ENCODE measurements at places on chromosomes 6 and 20.

DNA sequence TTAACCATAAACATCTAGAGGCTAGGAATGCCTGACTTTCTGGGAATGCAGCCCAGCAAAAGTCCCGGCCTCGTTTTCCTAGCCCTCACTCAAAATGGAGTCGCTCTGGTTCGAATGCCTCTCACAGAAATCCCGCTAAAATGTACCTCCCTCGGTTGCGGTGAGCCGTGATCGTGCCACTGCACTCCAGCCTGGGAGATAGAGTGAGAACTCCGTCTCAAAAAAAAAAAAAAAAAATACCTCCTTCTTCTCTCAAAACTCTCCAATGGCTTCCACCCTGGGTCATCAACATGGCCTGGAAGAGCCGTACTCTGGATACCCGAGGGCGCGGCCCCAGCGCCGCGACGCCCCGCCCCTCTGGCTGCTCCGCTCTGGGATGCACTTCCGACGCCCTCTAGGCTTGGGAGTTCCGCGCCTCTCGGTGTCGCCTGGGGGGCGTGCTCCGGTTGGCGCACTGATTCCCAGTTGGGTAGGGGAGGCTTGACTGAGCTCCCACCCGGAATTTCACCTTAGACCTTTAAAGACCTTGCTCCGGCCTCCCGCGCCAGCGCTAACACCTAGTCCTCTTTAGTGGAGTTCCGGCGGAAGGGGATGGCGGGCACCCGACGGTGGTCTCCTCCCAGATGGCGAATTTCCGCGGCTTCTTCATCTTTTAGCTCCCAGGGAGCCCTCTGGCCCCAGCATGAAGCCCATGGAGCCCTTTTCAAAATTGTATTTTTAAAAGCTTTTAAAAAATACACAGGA lies 12.3 kb downstream of the HMGN4 start:
- no peak for DNase-seq

DNA sequence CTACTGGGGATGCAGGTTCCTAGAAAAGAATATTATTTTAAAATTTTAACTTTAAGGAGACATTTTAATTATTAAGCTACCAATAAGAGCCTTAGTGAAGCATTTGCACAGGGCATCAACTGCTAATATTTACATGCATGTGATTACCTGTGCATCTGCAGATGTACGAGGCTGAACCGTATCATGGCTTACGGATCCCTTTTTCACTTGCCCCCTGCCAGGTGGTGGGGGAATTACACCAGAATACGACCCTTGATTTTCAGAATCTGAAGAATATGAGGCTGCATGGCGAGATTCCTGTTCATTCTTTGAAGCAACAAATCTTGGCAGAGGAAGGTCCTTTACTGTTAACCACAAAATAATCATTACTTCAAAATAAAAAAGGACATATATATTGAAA lies 42.7 kb downstream of the REPS1 start:
- DNase-seq, result no peak

DNA sequence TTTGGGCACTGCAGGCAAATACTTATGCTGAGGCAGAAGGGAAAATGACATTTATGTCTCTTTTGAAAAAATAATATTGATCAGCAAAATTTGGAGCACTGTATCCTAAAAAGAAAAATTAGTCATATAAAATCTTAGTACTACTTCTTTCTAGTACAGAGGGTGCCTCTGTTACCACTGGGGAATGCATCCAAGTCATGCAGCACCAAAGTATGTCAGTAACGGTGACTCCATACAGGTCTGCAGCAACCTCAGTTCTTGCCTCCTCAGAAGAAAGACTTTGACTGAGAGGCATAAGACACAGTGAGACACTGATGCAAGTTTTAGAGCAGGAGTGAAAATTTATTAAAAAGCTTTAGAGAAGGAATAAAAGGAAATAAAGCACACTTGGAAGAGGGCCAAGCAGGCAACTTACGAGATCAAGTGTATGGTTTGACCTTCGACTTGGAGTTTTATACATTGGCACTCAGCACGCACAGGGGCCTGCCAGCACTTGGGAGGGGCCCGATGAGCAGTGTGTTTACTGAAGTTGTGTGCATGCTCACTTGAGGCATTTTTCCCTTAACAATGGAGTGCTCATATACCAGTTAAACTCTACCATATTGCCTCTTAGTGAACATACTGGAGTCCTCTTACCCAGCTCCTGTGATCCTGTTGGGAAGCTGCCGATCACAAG lies 1244.8 kb downstream of the EPHA7 start:
- DNase-seq, result no peak

DNA sequence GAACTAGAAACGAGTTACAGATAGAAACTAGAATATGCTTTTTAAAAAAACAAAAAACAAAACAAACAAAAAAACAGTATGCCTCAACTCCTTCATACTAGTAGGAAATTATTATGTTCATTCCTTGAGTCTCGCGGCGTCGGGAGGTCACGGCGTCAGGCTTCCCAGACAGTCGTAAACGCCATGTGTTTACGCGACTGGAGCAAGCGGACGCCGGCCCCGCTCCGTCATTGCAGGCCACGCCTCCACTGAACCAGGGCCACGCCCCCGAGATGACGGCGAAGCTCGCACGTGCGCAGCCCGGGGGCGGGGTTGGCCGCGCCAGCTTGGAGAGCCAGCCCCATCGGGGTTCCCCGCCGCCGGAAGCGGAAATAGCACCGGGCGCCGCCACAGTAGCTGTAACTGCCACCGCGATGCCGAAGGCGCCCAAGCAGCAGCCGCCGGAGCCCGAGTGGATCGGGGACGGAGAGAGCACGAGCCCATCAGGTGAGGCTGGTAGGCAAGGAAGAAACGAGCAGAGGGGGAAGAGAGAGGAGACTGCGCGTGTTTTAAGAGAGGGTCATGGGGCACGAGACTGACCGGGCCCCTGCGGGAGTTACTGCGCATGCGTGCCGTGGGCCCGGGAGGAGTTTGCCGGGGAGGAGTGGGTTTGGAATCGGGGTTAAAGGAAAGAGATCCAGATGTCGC lies at the start of gene ABCF1:
Gene ABCF1 (plus strand): TSS at position 368 of the 687 bp plus-strand sequence. CDS start 46 bp downstream, at position 414.
- DNase-seq, result peak; percentile 97

- no peak for DNase-seq
These were observed 4.5 kb downstream of the KPNA5 start for GRCh38 chr6:116685437-116685993.

DNA sequence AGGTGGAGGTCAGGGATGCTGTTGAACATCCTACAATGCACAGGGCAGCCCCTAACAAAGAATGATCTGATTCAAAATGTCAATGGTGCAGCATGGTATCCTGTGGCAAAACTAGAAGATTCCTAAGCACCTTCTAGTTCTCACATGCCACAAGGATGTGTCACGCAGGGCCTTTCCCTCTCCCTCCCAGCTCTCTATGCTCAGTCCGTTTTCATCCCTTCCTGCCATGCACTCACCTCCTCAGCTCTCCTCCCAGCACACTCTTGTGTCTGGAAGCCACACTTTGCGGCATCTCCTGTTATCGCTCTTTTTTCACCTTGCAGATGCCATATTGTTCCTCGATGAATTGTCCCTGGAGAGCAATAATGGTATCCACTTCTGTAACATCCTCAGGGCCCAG lies 263.4 kb downstream of the CDC5L start:
- no peak for DNase-seq

DNA sequence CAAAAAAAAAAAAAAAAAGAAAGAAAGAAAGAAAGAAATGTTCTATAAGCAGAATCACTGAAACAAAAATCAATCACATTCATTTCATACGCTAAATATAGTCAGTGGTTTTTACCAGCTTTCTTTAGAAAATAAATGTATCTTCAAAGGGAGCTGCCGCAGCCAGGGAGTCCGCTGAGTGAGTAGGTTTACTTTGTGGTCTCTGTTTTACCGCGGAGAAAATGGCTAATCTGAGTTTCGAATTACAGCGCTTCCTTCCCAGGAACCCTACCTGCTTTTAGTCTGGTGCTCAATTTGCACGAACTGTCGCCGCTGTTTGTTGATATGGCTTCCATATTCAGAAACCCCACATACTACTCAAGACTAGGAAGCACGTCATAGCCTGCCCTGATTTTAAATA lies 102.4 kb downstream of the TFAP2A start:
- no peak for DNase-seq

GRCh38 chr6:127516662-127517273 lies 2.4 kb downstream of the MTCL3 start:
- DNase-seq, result no peak

GRCh38 chr20:3747471-3747870 lies 15.0 kb downstream of the HSPA12B start:
- DNase-seq, result no peak

- DNase-seq, result no peak
These were observed 999.4 kb upstream of the GJE1 start for GRCh38 chr6:141133346-141133745.

DNA sequence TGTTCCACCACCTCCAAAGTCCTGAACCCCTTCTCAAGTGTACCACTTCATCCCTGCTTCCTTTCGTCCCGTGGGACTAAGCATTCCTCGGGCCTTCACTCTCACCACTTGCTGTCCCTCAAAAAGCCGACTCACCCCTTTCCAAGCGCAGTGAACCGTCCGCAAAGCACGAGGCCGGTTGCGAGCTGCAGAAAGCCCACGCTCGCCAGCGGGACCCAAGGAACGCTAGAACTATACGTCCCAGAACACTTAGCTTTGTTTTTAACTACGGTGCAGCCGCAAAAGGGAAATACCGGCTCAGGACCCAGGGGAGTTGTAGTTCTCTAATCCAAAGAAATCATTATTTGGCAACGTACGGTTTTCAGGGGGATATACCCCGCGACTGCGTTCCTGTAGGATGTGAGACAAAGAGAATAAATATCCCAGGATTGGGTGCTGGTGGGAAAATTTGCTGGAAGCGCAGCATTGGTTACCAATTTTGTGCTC lies 416 bp upstream of the POLR1H start:
- DNase-seq, result no peak

DNA sequence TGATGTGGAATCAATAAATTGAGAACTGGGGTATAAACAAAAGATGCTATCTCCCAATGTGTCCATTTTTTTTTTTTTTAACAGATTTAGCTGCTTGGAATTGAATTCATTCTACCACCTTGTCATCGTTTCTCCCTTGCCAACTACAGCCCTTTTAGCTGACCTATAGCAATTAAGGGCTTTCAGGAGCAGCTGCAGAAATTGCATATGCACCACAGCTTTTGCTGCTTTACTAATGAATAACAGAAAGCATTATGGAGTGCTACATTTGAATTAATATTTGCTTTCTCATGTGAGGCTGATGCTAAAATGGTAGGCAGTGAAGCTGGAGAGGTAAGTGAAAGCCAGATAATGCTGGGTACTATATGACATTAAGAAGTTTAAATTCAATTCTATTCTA lies 5.7 kb downstream of the SESN1 start:
- no peak for DNase-seq

DNA sequence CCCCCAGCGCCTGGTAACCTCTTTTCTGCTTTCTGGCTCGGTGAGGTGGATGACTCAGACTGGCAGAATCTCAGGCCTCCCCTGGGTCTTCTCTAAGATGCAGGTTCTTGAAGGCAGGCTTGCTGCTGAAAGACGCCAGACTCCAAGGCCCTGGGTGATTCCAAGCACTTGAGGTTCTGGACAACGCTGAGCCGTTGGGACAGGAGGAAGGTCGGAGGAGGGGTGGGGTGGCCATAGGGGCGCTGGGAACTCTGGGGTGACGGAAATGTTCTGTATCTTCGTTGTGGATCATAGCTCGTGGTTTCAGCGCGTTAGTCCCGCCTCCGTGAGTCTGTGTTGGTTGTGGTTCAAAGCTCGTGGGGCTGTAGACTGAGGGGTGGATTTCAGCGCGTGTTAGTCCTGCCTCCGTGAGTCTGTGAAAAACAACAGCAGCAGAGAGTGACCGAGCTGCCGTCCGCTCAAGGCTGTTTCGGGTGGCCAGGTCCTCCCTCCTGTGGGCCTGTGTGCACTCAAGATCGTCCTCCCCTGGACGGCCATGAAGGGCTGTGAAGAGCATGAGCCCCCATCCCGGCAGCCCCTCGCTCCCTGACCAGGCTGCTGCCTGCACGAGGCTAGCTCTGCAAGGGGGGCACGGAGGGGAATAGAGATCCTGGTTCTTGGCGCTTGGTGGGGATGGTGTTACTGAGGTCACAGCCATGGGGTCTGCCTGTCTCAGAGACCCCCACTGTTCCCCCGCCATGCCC lies 7.7 kb downstream of the NTSR1 start:
- DNase-seq, result no peak

DNA sequence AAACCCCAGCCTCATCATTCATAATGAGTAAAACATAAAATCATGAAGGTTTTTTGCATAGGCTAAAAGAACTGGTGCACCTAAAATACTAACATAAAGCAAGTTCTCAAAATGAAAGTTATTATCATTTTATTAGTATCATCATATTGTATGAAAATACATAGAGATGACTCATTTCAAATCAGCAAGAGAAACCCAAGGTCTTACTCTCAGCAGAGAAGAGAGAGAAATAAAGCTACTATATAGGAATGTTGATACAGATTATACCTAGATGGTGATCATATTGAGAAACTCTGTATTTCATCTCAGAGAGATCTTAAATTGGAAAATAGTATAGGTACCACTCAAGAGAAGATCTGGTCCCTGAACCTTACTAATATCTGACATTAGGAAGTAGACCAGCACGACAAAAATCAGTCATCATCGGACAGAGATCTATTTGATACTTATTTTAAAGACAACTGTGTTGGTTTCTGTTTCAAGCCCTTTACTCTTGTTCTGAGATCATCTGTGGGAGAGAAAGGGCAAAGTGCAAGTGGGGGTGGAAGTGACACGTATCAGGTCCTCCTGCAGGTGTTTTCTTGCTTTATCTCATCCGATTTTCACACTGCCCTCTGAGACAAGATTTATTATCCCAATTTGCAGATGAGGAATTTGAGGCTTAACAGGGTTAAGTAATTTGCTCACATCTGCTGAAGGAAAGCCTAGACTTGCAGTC lies 532.3 kb downstream of the MAFB start:
- DNase-seq, result no peak

- DNase-seq, result no peak
These were observed 56.9 kb downstream of the HIVEP1 start for GRCh38 chr6:12068899-12069557.

DNA sequence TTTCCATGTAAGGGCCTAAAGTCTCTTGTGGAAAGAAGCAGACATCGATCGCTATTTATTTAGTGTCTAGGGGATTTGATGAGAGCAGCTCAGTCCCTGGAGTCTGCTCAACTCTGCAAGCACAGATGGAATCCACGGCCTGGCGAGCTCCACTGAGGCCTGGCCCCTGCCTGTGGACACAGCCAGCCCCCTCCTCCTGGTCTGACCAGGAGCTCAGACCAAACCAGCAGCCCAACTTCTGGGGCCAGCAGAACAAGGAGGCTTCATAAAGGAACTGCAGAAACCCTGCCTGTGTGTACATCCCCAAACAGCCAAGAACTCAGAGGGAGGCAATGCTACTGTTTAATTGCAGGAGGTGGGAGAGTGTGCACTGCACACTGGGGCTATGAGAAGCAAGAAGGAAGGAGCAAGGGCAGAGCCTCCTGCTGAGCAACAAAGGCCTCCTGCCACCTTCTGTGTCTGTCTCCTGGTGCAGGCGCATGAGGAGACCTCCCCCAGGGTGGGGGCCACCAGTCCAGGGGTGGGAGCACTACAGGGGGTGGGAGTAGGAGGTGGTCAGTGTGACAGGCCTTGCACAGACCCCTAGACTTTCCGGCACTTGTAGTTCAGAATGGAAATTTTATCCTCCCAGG lies 3.8 kb downstream of the CST5 start:
- DNase-seq, result no peak

- no peak for DNase-seq
These were observed 111.0 kb downstream of the SYCP2 start for GRCh38 chr20:59822291-59823029.

GRCh38 chr6:69784595-69785377 lies 12.0 kb downstream of the LMBRD1 start:
- no peak for DNase-seq
